ENCODE measurements at places on chromosomes 4 and X.

DNA sequence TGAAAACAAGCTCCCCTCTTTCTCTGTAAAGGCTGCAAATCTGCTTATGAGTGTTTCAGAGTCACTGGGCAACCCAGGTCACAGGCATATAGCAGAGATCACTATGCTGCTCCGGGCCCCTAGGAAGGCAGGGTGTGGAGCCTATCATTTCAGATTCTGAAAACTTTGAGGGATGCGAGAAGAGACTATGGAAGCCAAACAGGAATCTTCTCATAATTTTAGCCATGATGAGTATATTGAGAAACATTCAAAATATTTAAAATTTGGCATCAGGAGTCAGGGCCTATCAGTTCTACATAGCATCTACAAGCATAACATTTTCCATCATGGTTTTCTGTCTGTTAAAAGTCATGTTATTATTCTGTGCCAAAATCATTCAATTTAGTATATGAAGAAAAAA lies 61.7 kb upstream of the ATXN3L start:
- no peak for DNase-seq

GRCh38 chrX:55056820-55057674 lies 17.8 kb upstream of the PAGE2B start:
- DNase-seq = no peak

DNA sequence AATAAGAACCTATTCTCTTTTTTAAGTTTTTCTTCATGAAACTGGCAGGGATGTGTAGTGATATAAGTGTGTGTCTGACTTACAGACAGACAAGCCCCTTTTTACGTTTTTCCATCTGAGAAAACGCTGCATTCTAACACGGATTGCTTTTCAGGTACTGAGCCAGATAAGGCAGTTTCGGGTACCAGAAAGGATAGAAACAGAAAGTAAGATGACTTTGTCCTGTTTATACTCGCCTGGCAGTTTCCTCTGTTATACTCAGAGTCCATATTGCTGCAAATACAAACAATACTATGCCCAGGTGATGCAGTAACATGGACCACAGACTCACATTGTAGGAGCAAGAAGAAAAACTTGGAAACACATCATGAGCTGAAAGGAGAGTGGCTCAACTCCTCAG lies 2320.6 kb upstream of the AGA start:
- DNase-seq = no peak

GRCh38 chr4:36835246-36835645 lies 409.3 kb upstream of the NWD2 start:
- no peak for DNase-seq

DNA sequence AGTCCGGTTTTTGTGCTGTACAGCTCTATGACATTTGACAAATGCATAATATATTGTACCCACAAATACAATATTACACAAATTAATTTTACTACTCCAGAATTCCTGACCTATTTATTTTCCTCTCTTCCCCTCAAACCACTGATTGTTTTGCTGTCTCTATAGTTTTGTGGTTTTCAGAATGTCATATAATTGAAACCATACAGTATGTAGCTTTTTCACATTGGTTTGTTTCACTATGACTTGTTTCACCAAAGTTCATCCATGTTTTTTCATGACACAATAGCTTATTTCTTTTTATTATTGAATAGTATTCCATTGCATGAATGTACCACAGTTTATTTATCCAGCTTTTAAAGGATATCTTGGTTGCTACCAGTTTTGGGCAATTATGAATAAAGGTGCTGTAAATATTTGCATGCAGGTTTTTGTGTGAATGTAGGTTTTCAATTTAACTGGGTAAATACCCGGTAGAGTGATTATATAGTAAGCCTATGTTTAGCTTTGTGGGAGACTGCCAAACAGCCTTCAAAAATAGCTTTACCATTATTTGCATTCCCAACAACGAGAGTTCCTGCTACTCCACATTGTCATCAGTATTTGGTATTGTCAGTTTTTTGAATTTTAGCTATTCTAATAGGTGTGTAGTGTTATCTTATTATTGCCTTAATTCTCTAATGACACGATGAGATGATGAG lies 25.9 kb downstream of the RNF175 start:
- DNase-seq = no peak

- DNase-seq = no peak
Measured at GRCh38 chrX:153736871-153737441, 12.3 kb downstream of the ABCD1 start.

DNA sequence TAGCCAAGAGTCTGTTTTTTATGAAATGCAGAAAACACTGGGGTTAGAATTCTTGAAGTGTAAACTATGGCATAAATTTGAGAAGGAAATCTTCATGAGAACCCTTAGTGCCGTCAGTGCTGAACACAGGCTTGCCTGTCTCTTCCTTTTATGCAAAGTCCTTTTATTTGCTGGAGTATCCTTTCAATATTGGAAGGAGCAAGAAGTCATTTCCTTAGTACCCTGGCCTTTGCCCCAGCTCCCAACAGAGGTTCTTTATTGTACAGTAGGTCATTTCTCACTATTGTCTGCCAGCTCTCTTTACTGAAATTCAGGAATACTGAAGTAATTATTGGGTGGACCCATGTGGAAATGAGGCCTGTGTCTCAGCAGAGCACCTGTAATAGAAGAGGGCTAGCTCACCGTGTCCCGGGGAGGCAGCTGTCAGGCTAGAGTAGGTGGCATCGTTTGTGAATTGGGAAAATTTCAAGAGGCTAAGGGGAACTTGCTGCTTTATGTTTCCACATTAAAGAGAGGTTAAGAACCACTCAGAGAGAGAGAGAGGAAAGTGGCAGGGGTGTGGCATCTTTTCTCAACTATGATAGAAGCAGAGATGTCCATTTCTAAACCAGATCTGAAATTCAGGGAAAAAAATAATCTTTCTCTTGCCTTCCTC lies 8.7 kb downstream of the FHDC1 start:
- DNase-seq = no peak

DNA sequence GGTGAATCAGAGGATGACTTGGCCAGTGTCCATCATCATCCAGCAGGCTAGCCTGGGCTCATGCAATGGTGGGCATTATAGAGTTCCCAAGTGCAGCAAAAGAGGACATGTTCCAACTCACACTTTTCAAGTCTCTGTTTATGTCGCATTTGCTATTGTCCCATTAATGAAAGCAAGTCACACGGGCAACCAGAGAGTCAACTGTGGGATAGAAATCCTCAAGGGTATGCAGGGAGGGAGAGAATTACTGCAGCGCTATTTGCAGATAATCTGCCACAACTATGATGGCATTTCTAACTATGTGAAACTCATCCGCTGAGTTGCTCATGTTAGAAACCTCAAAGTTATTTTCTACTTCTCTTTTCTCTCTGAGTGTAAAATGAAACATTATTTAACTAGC lies 78.5 kb upstream of the TAB3 start:
- DNase-seq = no peak

Data from activated CD4-positive, alpha-beta T cell treated with anti-CD3 and anti-CD28 coated beads for 24 hours (primary cell).